Fibroblast of skin of right biceps (primary cell): ENCODE measurements at places on chromosomes 13 and 19.

- no peak for DNase-seq
Measured at GRCh38 chr13:24615114-24615513, 65.1 kb upstream of the ATP12A start.

- peak; percentile 72 for DNase-seq
Measured at GRCh38 chr13:47897411-47898050, 103.5 kb downstream of the SUCLA2 start.

DNA sequence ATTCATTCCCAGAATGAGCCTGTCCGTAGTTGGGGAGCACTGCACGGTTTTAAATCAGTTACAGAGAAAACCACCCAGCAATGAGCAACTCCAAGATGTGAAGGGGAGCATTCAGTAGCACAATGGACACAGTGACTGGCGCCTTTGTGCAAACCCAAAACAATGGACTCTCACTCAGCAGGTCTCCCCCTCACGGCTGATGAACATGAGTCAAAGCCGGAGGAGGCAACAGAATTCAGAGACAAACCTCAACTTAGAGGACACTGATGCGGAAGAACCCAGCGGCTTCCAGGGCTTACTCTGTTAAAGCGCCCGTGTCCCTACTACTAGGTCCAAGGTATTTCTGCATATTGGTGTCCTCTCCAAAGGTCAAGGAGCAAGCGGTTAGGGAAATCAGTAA is 17.7 kb downstream of the PLEKHF1 start:
- no peak for DNase-seq

DNA sequence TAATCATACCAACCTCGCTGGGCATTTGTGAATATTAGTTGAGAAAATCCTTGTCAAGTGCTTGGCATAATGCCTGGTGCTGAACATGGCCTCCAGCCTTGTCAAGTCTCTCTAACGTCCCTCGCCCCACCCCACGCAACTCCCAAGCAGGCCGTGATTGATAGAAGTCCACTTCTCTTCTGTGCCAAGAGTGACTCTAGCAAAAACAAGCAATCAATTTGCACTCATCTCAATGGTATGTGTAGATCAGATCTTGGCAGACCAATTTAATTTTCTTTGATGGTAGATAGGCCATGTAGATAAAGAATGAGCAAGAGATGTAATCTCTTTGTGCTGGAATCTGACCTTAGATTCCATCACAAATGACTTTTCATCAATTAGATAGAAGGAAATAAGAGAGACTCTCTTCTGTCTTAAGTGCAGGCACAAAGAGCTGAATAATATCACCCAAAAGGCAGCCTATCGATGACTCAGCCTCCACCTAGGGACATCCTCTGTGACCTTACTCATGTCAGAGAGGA is 31.0 kb upstream of the KATNAL1 start:
- DNase-seq: peak; percentile 85

DNA sequence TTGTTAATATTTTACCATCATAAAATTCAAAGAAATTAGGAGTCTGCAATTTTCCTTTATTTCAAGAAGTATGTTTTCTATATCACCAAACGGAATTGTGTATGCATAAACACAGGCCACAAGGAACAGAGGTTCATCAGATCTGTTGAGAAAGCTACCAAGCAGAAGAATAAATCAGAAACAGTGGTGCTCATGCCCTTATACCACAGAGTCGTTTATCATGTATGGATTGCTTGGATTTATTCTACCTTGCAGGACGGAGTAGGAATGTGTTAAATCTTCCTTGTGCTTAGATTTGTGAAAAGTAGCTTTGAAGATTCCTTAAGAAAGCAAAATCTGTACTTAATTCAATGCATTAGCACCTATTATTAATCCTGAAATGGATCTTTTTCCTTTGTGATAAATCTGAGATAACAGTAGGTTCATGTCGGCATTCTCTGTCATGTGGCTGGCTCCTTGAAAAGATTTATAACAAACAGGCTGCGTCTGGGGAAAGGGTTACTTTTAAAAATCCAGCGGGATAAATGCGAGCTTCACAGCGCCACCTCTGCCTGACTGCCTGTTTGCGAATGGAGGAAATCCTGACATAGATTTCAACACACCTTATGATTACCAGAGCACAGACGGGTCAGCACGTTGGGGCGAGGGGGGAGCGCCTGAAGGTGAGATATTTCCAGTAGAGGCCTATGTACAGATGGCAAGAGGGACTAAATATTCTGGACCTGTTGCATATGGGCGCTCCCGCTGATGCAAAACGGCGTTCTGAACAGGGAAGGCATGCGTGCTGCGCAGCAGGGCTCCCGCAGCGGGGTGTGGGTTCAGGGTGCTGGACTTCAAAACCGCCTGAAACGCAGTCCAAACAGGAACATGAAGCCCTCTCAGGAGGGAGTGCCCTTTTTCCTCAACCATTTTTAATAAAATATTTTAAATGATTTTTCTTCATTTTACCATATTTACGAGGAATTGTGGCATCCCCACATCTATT is 445.5 kb upstream of the SGCG start:
- DNase-seq: no peak

GRCh38 chr13:103730407-103730806 is 664.2 kb upstream of the SLC10A2 start:
- DNase-seq: no peak

DNA sequence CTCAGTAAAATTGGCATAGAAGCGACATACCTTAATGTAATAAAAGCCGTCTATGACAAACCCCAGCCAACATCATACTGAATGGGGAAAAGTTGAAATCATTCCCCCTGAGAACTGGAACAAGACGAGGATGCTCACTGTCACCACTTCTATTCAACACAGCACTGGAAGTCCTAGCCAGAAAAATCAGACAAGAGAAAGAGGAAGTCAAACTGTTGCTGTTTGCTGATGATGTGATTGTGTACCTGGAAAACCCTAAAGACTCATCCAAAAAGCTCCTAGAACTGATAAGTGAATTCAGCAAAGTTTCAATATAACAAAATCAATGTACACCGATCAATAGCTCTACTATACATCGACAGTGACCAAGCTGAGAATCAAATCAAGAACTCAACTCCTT is 63.3 kb downstream of the TNFSF13B start:
- no peak for DNase-seq

- DNase-seq: no peak
Measured at GRCh38 chr19:49336482-49337266, 1.5 kb downstream of the CD37 start.

- no peak for DNase-seq
Measured at GRCh38 chr13:40503011-40503410, 163.4 kb downstream of the FOXO1 start.

- DNase-seq: peak; percentile 27
Measured at GRCh38 chr19:40035996-40036395, 20.0 kb downstream of the ZNF780B start.

GRCh38 chr19:50573741-50574461 is 5.7 kb upstream of the LRRC4B start:
- DNase-seq: no peak

DNA sequence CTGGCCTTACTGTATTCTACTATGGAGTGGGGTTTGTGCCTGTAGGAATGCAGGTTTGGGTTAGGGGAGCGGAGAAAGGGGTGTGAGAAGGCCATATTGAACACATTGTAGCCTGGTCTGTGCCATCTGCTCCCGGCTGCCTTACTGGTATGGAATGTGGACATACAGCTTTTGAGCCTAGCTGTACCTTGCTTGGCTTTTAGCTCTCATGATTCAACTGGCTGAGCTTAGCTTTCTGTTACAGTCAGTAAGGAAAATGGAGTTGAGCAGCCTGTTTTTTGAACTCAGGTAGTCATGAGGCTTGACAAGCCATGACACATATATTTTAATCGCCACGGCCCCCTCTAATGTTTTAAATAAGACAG is 41.6 kb downstream of the ARHGAP35 start:
- DNase-seq: no peak

DNA sequence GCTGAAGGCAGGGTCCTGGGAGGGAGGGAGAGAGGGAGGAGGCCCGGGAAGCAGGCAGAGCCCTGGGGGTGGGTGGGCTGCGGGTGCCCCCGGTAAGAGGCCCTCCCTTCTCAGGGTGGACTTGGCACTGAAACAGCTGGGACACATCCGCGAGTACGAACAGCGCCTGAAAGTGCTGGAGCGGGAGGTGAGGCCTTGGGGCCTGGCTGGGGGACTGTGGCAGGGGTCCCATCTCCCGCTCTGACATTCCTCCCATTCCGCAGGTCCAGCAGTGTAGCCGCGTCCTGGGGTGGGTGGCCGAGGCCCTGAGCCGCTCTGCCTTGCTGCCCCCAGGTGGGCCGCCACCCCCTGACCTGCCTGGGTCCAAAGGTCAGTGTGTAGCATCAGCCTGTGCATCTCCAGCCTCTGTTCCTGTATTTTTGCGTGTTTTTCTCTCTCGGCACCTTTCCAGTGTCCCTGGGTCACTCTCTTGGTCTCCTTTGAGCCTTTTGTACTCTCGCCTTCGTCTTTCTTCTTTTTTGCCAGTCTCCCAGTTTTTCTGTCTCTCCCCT is 53.4 kb downstream of the TRPM4 start:
- no peak for DNase-seq

DNA sequence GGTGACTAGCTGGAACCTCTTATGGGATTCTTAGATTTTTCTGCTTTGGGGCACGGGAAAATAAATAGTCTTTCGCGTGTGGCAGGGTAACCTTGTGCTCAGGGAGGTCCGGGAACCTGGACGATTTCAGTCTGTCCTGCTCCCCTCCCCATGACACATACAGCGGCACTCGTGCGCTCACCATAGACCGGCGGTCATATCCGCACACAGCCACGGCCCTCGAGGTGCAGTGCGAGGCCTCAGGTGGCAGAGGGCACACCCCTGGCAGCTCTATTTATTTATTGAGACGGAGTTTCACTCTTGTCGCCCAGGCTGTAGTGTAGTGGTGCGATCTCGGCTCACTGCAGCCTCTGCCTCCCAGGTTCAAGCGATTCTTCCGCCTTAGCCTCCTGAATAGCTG is 3.0 kb downstream of the ONECUT3 start:
- no peak for DNase-seq

DNA sequence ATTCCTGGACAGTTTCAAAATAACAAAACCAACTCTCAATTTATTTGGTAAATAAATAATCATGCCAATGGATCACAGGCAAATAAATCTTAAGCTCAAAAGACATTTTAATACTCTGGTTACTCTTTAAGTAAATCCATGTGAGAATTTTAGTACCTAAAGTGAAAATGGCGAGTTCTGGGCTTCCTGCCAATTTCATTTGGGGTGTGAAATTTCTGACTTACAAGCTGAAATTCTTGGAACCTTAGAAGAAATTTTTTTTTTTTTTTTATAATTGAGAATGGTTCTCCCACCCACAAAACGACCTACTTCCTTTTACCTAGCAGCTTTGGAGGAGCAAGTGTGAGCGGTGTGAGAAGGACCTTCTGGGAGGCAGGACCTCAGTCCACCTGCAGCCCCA is 354.5 kb upstream of the NBEA start:
- peak; percentile 53 for DNase-seq

DNA sequence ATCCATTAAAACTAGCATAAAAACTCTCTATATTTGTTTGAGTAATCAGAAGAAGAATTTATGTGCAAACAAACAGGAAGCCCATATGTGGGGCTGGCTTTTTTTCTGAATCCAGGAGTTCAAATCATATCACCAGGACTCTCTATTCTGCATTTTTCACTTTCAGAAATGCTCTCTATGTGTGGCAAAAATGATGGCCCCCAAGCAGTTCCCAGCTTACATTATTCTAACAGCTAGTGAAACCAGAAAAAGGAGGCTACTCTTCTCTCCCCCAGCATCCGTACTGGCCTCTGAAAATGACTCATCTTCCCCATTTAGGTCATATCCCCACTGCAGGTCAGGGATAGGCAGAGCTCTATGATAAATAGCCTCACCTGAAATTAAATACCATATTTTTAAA is 20.4 kb downstream of the RBM26 start:
- peak; percentile 10 for DNase-seq

GRCh38 chr19:19138109-19138981 is at the start of gene TMEM161A:
TSS of gene TMEM161A (minus strand) at chr19:19138478. CDS start at chr19:19138428, 50 bp downstream.
- DNase-seq: peak; percentile 100

DNA sequence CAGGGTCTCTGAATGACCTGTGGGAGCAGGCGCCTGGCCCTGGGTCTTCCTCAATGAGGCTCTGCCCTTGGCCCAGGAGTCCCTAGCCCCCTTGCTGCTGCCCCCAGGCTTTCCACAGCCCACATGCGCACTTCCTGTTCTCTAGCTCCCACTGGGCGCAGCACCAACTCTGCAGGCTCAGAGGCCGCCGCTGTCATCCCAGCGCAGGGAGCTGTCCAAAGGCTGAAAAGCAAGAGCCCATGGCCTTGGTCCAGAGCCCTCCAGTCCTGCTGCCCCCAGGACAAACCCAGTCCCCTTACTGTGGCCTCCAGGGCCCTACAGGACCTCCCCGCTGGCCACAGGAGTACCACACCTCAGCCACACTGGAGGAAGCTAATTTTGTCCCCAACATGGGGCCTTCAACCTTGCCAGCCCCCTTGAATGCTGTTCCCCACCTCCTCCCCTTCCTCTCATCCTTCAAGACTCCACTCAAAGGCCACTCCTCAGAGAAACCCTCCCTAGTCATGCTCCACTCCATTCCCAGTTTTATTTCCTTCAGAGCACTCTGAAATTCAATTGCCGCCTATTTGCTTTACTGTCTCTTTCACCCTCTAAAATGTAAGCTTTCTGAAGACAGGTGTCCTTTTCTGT is 8.0 kb upstream of the POU2F2 start:
- DNase-seq: peak; percentile 71

DNA sequence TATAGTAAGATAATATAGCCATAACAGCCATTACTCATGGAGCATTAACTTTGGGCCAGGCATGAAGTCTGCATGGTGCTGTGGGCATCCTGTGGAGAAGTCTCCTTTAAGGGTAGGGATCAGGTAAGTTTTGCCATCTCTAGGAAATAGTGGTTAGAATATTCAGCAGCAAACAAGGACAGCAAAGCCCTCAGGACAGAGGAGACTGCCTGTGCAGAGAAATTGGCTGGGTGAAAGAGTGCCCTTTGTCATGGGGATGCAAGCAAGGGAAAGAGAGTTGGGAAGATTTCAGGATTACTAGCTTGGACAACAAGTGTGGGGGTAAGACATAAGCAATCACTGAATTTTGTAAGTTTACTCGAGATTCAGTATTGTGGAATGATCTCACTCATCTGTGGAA is 15.7 kb upstream of the OBI1 start:
- no peak for DNase-seq
